ENCODE measurements at places on chromosomes 3 and 15.

DNA sequence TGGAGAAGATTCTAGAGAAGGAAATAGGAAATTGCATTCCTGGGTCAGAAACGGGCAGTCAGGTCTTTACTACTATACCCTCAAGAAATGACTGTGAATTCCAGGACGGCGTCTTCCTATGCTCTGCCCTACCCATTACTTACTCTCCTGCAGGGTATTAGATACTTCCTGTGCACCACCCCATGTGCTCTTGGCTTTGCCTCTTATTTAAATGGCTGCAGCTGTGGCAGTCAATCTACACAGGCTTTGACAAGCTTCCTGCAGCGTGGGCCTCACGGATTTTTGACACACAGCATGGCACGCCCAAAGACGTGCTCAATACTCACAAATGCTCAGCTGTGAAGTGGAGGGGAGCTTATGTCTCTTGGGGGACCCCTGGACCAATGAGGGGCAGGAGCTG lies 206.1 kb downstream of the SV2B start:
- DNase-seq, result no peak

DNA sequence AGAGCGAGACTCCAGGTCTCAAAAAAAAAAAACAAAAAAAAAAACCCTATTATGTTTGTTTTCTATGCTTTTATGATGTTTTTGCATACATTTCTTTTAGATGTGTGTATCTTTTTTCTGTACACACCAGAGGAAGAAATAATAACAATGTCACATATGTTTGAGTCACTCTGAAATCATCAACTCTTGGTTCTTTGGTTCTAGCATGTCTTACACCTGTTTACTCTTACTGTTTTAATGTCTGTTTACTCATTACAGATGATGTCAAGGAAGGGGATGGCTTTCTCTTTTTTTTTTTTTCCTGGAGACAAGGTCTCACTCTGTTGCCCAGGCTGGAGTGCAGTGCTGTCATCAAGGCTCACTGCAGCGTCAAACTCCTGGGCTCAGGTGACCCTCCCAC lies 24.1 kb downstream of the RHOA start:
- no peak for DNase-seq

GRCh38 chr15:64870353-64870752 lies 28.6 kb downstream of the PLEKHO2 start:
- DNase-seq, result no peak

DNA sequence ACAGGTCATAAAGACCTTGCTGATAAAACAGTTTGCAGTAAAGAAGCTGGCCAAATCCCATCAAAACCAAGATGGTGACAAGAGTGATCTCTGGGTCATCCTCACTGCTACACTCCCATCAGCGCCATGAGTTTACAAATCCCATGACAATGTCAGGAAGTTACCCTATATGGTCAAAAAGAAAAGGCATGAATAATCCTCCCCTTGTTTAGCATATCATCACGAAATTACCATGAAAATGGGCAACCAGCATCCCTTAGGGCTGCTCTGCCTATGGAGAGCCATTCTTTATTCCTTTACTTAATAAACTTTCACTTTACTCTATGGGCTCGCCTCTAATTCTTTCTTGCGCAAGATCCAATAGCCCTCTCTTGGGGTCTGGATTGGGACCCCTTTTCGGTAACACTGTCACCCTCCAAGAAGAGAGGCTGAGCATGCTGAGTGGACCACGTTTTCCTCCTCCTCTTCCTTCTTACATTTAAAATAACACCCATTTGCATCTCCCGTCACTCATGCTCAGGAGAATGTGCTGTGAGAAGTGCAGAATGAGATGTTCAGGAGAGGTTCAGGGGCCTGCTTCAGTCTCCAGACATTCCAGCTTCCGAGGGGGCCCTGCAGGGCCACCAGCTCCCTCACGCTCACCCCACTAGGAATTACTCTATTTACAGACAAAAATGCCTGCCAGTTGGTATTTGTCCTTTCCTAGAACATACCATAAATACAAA lies 47.3 kb downstream of the NSMCE3 start:
- DNase-seq, result no peak

DNA sequence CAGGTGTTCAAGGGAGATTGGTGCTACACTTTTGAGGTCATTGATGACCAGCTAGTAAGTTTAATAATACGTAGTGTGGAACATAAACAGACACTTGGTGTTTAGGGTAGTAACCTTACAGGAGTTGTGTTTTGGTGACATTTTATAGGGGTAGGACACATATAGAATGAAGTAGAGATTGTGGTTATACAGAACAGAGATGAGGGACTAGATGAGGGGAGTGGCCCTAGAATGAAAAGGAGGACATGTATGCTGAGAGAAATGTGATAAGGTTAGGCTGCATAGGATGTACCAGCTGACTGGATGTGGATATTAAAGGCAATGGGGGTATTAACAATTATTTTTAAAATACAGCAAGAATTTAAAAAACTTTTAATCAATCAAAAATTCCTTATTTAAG lies 8.0 kb downstream of the MBNL1 start:
- no peak for DNase-seq

DNA sequence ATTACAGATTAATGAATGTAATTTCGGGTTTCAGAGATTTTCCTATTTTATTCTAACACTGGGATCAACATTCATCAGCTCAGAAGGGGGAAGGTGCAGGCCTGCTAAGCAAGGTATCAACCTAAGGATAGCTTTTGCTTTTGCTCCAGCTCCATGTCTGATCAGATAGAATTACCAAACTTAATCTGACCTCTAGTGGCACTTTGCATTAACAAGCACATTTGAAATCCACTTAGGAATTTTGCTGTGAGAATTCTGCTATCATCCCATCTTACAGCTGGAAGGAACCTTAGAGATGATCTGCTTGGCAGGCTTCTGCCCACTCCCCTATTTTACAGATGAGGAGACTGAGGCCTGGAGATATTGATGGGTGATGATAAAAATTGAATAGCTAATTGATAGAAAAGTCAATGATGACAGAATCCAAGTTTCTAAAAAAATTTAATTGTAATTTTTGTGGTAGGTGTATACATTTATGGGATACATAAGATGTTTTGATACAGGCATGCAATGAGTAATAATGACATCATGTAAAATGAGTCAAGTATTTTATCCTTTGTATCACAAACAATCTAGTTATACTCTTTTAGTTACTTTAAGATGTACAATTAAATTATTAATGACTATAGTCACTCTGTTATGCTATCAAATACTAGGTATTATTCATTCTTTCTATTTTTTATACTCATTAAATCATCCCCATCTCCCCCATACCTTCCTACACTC lies 209.2 kb upstream of the ZPLD1 start:
- no peak for DNase-seq

- DNase-seq, result no peak
Measured at GRCh38 chr3:112321867-112322652, 10.9 kb upstream of the CD200 start.

- DNase-seq, result no peak
Measured at GRCh38 chr3:74603292-74603691, 11.2 kb downstream of the CNTN3 start.

- DNase-seq, result no peak
Measured at GRCh38 chr3:190973771-190974170, 111.3 kb upstream of the GMNC start.

- DNase-seq, result no peak
Measured at GRCh38 chr3:163422671-163423070, 1655.6 kb downstream of the SI start.

DNA sequence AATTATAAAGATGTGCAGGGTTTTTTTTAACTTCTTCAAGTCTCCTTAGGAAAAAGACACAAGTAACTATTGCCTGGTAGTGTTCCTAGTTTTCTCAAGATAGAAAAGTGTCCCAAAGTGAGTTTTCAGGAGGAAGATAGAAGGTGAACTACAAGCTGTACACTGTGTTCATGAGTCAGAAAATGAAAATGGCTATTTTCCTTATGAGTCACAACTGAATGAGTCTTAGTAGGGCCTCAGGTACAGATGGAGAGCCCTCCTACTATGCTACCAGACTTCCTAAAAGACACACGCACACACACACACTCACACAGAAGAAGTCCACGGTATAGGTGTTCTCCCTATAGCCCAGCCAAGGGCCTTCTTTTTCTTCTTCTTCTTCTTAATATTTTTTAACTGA lies 3.1 kb downstream of the MYO1E start:
- no peak for DNase-seq

- DNase-seq, result no peak
Measured at GRCh38 chr3:190101320-190102011, 19.2 kb downstream of the P3H2 start.
